ENCODE measurements at places on chromosomes 6 and 20.

GRCh38 chr20:61525781-61526431 lies 273.8 kb downstream of the CDH4 start:
- no peak for DNase-seq

- DNase-seq, result no peak
Observed at GRCh38 chr6:100177956-100178355, 183.9 kb upstream of the MCHR2 start.

DNA sequence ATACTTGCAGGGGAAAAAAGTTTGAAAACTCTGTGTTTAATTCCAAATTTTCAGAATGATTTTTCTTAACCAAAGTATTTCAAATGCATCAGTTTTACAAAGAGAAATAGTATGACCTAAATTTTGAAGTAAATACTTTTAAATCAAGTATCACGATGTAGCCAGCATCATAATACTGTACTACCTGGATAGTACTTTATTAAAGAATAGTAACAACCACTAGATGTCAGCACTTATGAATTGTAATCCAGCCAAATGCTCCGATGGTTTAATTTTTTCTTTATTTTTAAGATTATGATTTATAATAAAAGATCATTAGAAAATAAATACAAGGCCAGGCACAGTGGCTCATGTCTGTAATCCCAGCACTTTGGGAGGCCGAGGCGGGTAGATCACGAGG lies 37.2 kb upstream of the HACE1 start:
- no peak for DNase-seq

DNA sequence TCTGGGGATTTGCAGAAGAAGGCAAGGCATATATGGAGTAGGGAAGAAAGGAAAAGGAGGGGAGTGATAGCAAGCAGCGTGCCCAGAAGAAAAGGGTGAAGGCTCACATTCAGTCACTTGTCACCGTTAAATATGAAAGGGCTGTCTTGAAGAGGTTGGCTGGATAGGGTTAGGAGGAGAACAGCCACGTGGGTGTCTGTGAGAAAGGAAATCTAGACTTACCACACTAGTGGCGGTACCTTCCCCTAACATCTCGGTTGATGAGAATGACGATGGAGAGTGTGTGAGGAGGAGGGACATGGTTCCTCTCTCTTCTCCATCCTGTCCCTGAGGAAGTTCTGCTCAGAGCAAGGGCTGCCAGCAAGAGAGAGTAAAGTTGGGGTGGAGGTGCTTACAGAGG lies 74.3 kb upstream of the CCN6 start:
- no peak for DNase-seq

DNA sequence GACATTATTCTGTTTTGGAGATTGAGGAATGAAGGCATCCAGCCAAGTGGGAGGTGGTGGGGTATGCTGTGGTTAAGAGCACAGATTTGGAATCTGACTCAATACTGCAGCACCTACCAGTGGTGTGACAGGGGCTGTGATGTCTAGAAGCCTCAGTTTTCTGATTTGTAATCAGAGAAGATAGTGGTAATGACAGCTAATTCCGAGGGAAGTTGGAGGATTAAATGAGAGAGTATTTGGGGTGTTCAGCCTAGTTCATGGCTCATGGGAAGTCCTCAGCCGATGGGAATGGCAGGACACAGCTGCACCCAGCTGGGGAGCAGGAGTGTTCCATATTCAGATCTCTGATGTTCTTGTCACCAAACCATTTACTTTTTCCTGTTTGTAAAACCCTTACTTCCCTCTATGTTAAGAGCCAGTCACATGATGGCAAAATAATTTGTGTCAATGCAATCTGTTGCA lies 9.3 kb downstream of the SLC9A8 start:
- DNase-seq, result no peak

DNA sequence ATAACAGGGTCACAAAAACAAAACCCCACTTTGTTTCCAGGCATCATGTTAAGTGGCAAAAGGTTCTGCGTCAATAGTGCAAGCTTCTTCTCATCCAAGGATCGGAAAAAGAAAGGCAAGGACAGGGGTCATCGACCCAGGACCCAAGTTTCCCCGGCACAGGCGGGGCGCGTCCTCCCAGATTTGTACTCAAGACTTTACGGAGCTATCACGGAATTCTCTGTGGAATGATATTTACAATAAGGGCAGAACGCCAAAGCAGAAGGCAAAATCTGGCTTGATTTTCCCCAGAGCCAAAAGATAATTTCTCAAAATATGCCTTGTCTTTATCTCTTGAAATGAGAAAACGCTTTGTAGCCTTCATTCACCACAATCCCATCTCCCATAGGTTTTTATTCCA lies 25.5 kb downstream of the PDE10A start:
- no peak for DNase-seq

GRCh38 chr20:50449738-50450492 lies 60.3 kb upstream of the PTPN1 start:
- no peak for DNase-seq

- DNase-seq, result no peak
Observed at GRCh38 chr20:326645-327185, 1.4 kb downstream of the SOX12 start.

GRCh38 chr6:4712291-4712690 lies 63.9 kb upstream of the CDYL start:
- DNase-seq, result no peak

DNA sequence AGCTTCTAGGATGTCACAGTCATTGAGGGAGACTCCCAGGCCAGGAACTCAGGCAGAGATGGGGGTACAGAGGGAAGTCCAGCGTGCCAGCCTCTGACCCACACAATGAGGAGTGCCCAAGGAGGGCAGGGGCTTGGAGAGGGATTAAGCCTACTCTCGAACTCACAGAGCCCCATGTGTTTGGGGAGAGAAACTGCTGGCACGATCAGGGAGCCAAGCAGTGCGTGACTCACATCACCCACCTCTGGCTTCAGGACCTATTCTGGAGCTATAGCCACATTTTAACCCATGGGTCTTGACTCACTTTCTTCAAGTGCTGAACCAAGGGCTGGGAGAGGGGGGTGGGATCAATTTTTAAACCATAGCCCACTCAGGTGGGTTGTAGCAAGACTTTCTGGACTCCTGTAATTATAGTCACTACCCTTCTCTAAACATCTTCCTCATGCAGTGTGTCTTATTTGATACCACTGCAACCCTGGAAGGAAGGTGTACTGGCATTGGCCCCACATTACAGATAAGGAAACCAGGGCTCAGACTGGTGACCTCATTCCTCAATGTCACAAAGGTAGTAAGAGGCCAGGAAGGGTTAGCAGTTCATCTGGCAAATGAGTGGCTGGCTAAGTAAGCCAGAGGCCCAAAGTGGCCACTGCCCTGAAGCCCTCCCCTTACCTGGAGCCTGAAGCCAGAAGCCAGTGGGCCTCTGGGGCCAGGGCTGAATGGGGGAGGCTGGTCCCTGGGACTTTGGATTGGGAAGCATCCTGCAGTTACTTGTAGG lies 12.0 kb downstream of the FOXP4 start:
- no peak for DNase-seq

DNA sequence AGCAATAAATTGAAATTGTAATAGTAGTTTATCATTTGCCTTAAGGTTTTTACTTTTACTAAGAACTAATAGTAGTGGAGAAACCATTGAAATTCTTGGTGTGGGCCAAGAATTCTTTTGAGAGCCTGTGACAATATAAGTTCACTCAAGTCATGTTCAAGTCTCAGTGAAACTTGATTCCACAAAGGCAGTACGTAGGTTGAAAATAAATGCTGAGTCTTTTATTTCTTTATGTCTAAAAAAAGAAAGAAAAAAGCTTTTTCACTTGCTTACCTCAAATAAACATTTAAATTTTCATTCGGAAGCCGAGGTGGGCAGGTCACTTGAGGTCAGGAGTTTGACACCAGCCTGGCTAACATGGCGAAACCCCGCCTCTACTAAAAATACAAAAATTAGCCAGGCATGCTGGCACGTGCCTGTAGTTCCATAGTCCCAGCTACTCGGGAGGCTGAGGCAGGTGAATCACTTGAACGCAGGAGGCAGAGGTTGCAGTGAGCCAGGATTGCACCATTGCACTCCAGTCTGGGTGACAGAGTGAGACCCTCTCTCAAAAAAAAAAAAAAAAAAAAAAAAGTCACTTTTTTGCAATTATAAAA lies 57.8 kb upstream of the NELFCD start:
- no peak for DNase-seq

- DNase-seq, result peak; percentile 46
Observed at GRCh38 chr20:2524709-2525506, 11.5 kb upstream of the TMC2 start.

- DNase-seq, result no peak
Observed at GRCh38 chr6:132614554-132614953, 9.5 kb downstream of the TAAR2 start.
